ENCODE measurements at places on chromosomes 7 and 10. TPM values are rescaled to one million over a fixed set of nuclear protein-coding genes. Genes with fewer than 3 reads are reported as not detected.

TEX47 gene
- not detected for total RNA-seq

SH2D4B gene
- not detected for total RNA-seq

GRCh38 chr7:73433924-73434700 is 534 bp downstream of the FZD9 start:
- H3K27me3 ChIP-seq: peaks cover 6% of the 10 kb centered on the region
- no peak overlapping the region for H3K27ac ChIP-seq
- H3K36me3 ChIP-seq: no peaks in the 10 kb centered on the region
- H3K4me1 ChIP-seq: peaks cover 2% of the 10 kb centered on the region
- no peak overlapping the region for H3K4me3 ChIP-seq

TFEC gene
- total RNA-seq: 1.0 TPM

- no peaks in the 10 kb centered on the region for H3K36me3 ChIP-seq
- no peak overlapping the region for H3K4me3 ChIP-seq
- H3K27ac ChIP-seq: no peak overlapping the region
- DNase-seq: no peak
- no peaks in the 10 kb centered on the region for H3K27me3 ChIP-seq
Measured at GRCh38 chr7:78510580-78511188, 712.1 kb downstream of the PHTF2 start.

TCAF2 gene
- 20.8 TPM for total RNA-seq

DNA sequence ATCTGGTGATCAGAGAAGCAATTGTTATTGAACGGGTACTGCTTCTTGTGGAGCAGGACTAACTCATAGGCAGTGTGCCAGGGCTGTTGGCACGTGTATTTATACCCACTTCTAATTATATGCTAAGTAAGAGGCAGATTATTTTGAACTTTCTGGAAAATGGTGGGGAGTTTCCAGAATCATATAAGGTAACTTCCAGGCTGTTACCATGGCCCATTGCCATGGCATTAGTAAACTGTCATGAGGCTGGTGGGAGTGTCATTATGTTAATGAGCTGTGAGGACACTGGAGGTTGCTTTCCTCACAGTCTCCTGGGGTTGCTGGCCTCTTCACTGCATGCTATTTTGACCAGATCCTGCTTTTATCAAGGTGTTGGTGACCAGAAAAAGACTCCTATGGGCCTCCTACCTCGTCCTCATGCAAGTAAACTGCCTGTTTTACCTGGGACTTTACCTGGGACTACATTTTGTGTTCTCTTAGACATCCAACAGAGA is 122.6 kb downstream of the KCND2 start:
- DNase-seq: no peak
- no peaks in the 10 kb centered on the region for H3K4me1 ChIP-seq
- no peaks in the 10 kb centered on the region for H3K36me3 ChIP-seq
- no peak overlapping the region for H3K27ac ChIP-seq

DNA sequence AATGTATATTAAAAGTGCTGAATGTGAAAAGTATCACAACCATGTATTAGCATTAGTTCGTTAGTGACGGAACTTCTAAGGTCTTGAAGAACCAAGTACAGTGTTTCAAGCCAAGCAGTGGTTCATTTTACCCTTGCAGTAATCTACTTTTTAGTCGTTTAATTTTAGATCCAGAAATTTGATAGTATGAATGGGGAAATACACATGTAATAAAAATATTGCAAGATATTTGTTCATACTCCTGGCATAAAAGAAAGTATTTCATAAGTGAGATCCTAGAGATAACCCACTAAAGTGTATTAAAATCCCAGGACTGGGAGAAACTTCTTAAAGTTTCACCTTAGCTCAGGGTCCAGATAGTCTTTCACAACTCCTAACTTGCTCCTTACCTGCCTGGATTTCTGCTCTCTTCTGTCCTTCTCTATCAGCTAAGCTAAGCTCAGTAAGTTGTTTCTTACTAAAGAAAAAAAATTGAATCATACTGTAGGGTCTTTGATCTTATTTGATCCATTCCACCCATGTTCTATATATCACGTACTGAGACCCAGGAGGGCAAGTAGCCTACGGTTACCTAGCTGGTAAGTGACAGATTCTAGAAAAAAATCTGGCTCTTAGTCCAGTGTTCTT is 1.5 kb downstream of the BCAP29 start:
- no peak for DNase-seq
- H3K4me1 ChIP-seq: peaks cover 32% of the 10 kb centered on the region
- H3K27me3 ChIP-seq: no peaks in the 10 kb centered on the region
- H3K36me3 ChIP-seq: peaks cover 29% of the 10 kb centered on the region
- peak overlapping the region; percentile 56 for H3K27ac ChIP-seq

- no peak overlapping the region for H3K27ac ChIP-seq
- no peak overlapping the region for H3K4me3 ChIP-seq
- no peaks in the 10 kb centered on the region for H3K36me3 ChIP-seq
- H3K4me1 ChIP-seq: no peaks in the 10 kb centered on the region
- H3K27me3 ChIP-seq: no peaks in the 10 kb centered on the region
Measured at GRCh38 chr7:117567781-117568180, 88.0 kb downstream of the CFTR start.

GRCh38 chr10:55277549-55277948 is 476.5 kb upstream of the PCDH15 start:
- DNase-seq: no peak
- no peaks in the 10 kb centered on the region for H3K4me1 ChIP-seq
- H3K36me3 ChIP-seq: no peaks in the 10 kb centered on the region

DNA sequence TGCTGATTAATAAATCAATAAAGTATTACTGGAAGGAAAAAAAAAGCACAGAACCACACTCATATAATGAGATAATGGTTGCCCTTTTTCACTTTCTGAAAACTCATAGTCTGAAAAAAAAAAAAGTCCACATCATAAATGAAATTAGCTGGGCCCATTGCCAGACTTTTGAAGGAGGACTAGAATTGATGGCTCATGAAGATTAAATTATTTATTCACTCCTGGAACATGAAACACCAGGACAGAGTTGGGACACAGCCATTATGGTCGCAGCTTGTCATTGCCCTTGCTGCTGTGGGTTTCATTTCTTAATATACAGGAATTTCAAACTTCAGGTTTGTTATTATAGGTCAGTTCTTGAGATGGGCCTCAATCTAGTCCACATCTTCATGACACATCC is 91.9 kb downstream of the CNTNAP2 start:
- no peaks in the 10 kb centered on the region for H3K36me3 ChIP-seq
- H3K4me3 ChIP-seq: no peak overlapping the region
- H3K27me3 ChIP-seq: no peaks in the 10 kb centered on the region
- no peak for DNase-seq
- H3K4me1 ChIP-seq: no peaks in the 10 kb centered on the region

- DNase-seq: no peak
- H3K36me3 ChIP-seq: no peaks in the 10 kb centered on the region
- H3K27me3 ChIP-seq: peaks cover 88% of the 10 kb centered on the region
- H3K27ac ChIP-seq: peak within 1 kb of the TSS; percentile 43
- peaks cover 36% of the 10 kb centered on the region for H3K4me1 ChIP-seq
Measured at GRCh38 chr10:93073539-93074146, at the start of gene CYP26A1. TSS of gene CYP26A1 (plus strand) at chr10:93073893. CDS start at chr10:93073935, 42 bp downstream.

DNA sequence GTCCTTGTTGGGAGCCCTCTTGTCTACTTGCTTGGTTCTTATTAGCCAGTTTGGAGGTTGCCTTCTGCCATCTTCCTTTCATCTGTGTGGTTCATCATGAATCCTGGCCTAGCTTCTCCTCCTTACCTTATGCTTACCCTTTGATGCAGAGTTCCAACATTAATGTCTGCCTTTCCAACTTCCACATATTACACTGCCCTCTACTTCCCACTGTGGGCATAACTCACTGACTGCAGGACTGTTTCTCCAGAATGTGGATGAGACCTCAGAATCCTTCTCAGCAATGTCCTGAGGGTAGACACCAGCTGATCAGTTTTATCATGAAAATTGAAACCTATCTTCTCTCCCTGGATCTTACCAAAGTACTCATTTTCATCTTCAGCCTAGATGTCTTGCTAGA is 491.0 kb downstream of the LRMDA start:
- H3K4me1 ChIP-seq: no peaks in the 10 kb centered on the region
- peaks cover 4% of the 10 kb centered on the region for H3K27me3 ChIP-seq
- H3K27ac ChIP-seq: no peak overlapping the region
- H3K36me3 ChIP-seq: no peaks in the 10 kb centered on the region
- no peak overlapping the region for H3K4me3 ChIP-seq
- no peak for DNase-seq

GRCh38 chr7:141654551-141654950 is 47.4 kb downstream of the DENND11 start:
- no peak overlapping the region for H3K4me3 ChIP-seq
- H3K4me1 ChIP-seq: peaks cover 5% of the 10 kb centered on the region
- peaks cover 15% of the 10 kb centered on the region for H3K36me3 ChIP-seq
- no peaks in the 10 kb centered on the region for H3K27me3 ChIP-seq
- peak overlapping the region; percentile 57 for H3K27ac ChIP-seq

SYT15B gene
- 0.58 TPM for total RNA-seq

- H3K36me3 ChIP-seq: no peaks in the 10 kb centered on the region
- no peak overlapping the region for H3K27ac ChIP-seq
- H3K4me3 ChIP-seq: no peak overlapping the region
- H3K4me1 ChIP-seq: peaks cover 6% of the 10 kb centered on the region
- peaks cover 20% of the 10 kb centered on the region for H3K27me3 ChIP-seq
Measured at GRCh38 chr10:93152136-93152535, 78.4 kb downstream of the CYP26A1 start.

DNA sequence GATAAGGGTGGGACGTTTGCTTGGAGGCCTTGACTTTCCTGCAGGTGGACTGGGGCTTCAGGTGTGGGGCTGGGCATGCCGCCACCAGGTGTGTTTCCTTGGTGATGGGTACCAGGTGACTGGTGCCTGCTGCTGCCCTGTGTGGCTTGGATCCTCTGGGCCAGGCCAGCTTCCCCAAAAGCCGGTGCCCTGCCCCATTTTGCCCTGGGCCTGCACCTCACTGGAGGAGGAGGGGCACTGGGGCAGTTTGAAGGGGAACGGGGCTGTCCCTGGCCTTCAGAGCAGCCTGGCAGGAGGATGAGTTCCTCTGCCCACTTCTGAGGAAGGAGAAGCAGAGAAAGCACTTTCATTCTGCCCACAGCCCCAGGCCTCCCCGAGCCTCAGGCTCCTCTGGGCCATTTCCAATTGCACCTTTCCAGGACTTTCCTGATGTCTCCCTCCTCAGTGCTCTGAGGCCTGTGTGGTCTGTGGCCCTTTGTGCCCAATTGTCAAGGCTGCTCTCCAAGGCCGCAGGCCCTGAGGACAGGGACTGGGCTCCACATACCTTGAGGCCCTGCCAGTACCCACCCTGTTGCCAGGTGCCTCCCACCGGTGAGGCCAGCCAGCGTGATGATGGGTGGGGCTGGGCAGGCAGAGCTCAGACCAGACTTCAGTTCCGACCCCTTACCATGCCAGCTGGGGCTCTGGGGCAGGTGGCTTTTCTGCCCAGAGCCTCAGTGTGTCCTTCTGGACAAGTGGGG is 25.3 kb upstream of the SMARCD3 start:
- DNase-seq: no peak
- no peak overlapping the region for H3K27ac ChIP-seq
- H3K27me3 ChIP-seq: peaks cover 4% of the 10 kb centered on the region

DNA sequence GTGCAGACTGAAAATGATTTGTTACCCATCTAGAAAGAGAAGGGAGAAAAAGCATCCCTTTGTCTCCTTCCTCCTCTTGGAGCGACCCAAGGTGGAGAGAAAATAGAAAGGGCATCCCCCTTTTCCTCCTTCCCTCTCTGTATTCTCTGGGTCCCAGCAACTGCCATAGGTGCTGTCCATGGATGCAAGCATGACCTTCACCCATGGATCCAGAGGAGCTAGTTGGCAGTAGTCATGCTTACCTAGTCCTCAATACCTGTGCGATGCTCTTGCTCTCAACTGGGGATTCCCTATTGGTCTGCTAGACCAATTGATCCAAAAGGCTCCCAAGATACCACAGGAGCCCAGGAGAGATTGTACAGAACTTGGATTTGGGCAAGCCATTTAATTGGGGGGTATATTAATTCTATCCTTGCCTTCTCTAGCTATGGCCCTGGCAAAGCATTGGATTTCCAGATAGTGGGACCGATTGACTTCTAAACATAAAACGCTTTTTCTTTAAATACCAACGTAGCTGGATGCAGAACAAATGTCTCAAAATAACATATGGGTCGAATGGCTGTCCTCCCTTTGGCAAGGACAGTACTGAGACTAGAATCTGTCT is 547.8 kb upstream of the IGFBP3 start:
- no peaks in the 10 kb centered on the region for H3K27me3 ChIP-seq
- H3K27ac ChIP-seq: no peak overlapping the region
- H3K4me3 ChIP-seq: no peak overlapping the region
- H3K4me1 ChIP-seq: no peaks in the 10 kb centered on the region
- H3K36me3 ChIP-seq: peaks cover 1% of the 10 kb centered on the region

DNA sequence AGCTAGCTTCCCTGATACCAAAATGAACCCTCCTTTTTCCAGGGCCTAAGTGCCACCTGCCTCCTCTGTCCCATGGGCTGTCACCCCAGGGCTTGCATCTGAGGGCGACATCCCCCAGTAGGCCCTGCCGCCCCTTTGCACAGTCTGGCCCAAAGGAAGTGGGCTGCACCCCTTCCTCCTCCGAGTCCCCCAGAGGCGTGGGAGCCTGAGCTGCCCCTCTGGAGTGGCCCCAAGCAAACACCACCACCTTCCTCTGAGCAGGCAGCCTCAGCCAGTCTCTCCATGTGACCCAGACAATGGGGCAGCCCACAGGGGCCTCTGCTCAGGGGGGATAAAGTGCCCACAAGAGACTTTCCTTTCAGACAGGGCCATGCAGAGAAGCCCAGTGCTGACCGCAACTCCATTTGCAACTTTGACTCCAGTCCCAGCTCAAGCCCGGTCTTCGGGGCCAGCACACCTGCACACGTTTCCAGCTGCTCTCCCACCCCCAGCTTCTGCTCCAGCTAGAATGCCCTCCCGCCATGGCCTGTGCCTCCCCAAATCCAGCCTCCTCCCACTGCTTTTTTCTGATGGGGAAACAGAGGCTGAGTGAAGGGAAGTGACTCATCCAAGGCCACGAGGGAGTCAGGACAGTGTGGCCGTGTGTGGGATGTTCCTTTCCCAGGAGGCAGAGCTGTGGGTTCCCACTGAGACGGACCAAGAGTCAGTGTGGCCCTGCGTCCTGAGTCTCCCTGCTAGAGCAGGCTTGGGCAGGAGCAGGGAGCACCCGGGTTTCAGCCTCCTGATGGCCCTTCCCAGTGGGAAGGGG is 111.9 kb downstream of the ZMIZ1 start:
- no peaks in the 10 kb centered on the region for H3K4me1 ChIP-seq
- no peak overlapping the region for H3K4me3 ChIP-seq
- DNase-seq: no peak
- H3K27me3 ChIP-seq: no peaks in the 10 kb centered on the region

- DNase-seq: peak; percentile 68
- H3K27ac ChIP-seq: peak overlapping the region; percentile 98
- H3K27me3 ChIP-seq: no peaks in the 10 kb centered on the region
Measured at GRCh38 chr10:69045441-69046300, 42.2 kb upstream of the SRGN start.

DNA sequence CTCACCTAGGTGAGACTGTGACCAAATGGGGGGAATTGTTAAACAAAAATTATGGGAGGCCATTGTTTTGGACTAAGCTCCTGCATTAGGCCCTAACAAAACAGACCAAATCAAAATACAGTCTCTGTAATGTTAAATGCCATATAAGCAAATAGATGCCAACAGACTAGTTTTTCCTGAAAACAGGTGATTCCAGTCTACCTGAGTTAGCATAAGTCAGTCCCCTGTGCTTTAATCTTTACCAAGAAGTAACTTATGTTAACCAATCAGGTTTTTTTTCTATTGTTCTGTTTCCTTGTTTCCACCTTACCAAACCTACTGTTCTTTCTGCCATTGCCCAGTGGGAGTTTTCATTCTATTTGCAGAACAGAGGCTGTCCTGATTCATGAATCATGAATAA is 48.0 kb downstream of the PDZD8 start:
- no peaks in the 10 kb centered on the region for H3K27me3 ChIP-seq
- peaks cover 28% of the 10 kb centered on the region for H3K36me3 ChIP-seq
- H3K4me3 ChIP-seq: no peak overlapping the region
- no peak for DNase-seq
- H3K27ac ChIP-seq: no peak overlapping the region
- H3K4me1 ChIP-seq: no peaks in the 10 kb centered on the region
